ENCODE measurements at places on chromosomes 3 and 15. TPM values are rescaled to one million over a fixed set of nuclear protein-coding genes. Genes with fewer than 3 reads are reported as not detected.

GRCh38 chr3:168885028-168885427, 778.5 kb downstream of the MECOM start:
- DNase-seq, result peak; percentile 75

DNA sequence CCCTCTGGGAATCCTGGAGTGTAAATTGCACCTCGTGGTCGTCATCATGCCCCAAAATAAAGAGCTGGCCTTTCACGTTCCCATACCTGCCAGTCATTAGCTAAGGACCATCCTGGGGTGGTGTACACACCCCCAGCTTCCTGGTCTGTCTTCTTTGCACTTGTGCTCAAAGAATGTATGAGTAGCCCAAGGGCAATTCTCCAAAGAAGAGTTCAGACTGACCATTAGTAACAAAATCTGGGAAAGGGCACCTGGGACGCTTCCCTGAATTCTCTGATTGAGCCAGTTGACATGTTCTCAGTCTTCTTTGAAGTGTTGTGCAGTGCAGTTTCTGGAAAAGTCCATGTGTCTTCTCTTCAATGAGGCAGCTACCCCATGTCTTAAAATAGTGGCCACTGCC, 34.8 kb downstream of the FAM3D start:
- DNase-seq, result peak; percentile 32

DNA sequence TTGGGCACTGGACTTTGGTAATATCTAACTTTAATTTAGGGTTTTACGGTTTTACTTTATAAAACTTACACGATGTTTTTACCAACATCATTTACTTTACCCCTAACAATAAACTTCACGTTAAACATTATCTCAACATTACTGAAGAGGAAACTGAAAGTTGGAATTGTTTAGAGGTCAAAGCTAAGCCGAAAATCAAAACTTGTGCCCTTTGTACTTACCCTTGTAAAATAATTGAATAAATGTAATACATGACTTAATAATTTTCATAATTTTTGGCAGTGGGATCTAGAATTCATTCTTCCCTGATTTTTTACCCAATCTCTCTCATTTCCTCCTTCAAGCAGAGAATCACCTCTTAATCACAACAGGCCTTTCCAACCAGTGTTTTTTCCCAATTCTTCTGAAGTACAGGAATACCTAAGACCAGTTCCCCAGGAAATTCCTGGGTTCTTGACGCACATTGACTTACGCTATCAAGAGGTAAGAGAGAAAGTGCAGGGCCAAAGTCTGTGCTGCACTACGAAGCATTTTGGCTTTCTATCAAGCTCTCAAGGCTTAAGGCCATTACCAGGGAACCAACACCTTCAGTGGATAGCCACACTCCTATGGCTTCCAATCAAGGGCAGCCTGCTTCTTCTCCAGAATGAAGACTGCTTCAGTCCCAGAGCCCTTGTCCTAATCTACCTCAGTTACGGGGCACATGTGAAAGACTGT, 11.9 kb upstream of the SEMA6D start:
- DNase-seq, result no peak

GRCh38 chr15:31297575-31298456, 28.8 kb upstream of the KLF13 start:
- no peak for DNase-seq

The TGM4 gene
- not detected for polyA plus RNA-seq

The CHRFAM7A gene
- not detected for polyA plus RNA-seq

The GPR149 gene
- not detected for polyA plus RNA-seq

The LRRN1 gene
- polyA plus RNA-seq, result not detected

- DNase-seq, result peak; percentile 47
These were observed 24.9 kb upstream of the THRB start for GRCh38 chr3:24519368-24520100.

GRCh38 chr3:16658004-16658924, 53.0 kb upstream of the DAZL start:
- DNase-seq, result no peak

DNA sequence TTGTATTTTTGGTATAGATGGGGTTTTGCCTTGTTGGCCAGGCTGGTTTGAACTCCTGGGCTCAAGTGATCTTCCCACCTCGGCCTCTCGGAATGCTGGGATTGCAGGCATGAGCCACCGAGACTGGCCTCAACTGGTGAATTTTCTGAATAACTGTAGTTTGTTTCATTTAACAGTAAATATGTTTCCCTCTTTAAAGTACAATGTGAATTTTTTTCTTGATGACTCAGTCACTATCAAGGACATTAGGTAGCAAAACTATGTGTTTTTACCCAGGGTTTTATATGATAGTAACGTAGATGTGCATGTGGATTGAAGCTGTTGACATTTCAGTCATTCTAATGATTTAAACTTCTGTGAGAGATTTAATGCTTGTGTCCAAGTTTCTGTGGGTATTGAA, 40.2 kb upstream of the MAPKBP1 start:
- DNase-seq, result peak; percentile 3

DNA sequence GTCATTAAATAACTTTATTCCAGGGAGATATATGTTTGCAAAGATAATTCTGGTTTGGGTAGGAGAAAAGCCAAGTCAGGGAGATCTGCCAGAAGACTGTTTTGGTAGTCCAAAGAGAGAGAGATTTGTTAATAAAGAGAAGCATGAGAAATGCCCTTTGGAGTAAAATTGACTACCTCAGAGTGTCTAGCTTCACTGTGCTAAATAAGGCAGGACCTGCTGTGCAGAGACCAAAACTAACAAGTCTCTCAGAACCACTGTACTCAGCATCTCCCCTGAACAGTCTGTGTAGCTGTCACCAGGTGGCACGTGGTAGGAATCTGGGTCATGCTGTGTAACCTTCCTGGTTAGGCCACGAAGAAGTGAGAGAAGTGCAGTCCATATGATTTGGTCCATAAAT, 31.6 kb upstream of the SLC35G2 start:
- DNase-seq, result peak; percentile 52

The KIF15 gene
- 3.3 TPM for polyA plus RNA-seq

GRCh38 chr15:69237718-69238117, 61.0 kb upstream of the PAQR5 start:
- DNase-seq, result no peak

- DNase-seq, result no peak
These were observed 270.0 kb downstream of the GOLGA6L6 start for GRCh38 chr15:20271647-20272046.

DNA sequence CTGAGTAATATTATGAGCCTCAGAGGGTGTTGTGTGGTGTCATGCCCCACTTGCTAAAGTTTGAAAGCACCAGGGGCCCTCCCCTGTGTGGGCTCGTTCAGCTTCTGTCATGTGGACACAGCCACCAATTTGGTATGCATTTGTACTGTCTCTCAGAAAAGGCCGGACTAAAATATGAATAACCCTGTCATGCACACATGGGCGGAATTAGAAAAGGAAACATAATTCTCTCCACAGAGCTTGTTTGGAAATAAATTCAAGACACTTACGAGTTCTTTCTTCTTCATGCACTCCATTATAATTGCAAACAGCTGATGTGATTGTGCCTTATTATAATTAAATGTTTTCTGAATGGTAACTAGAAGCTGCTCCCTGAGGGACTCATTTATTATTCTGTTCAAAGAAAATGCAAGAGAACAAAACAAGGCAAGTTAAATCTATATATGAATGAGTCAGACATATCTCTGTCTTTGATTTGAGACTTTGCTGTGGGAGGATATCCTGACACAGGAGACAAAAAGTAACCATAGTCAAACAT, 39.1 kb downstream of the TRPM1 start:
- DNase-seq, result peak; percentile 36

The CFAP100 gene
- not detected for polyA plus RNA-seq

DNA sequence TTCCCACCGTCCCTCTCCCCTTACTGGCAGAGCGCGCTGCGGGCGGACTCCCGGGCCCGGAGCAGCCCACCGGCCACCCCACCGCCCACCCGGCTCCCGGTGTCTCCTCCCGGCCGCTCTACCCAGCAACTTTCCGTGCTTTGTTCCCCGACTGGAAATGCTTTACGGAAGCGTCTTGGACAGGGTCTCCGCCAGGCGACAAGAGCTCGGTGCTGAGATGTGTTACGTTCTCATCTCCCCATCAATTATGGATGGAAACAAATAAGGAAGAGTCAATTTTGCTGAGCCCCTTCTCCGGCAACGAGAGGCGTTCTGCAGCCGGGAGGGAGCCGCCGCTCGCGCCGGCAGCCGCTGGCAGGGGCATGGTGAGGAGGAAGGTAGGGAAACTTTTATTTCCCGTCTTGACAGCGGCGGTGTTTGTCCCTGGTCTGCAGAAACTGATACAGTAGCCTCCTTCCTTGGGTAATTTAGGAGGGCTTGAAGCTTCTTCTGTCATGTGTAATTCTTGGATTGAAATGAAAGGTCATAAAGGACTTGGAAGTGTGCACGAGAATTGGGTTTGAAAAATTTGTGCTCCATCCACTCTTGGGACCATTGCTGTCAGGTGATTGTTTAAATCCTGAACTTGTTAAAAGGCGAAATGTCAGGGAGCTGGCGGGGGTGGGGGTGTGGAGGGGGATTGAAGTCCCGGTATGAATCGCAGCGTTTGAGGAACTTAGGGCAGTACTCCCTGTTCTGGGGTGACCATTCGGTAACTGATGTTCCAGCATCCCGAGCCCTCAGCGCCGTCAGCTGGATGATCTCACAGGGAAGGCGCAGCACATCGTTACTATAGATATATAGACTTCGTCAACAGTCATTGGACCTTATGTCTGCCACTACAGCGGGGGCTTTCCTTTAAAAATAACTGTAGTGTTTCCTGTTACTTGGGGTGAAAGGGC, 1.5 kb downstream of the SEMA6D start:
- DNase-seq, result peak; percentile 39

GRCh38 chr3:65019443-65020055, 331.7 kb upstream of the ADAMTS9 start:
- no peak for DNase-seq

The RETNLB gene
- polyA plus RNA-seq, result not detected

The DAZL gene
- polyA plus RNA-seq, result not detected

DNA sequence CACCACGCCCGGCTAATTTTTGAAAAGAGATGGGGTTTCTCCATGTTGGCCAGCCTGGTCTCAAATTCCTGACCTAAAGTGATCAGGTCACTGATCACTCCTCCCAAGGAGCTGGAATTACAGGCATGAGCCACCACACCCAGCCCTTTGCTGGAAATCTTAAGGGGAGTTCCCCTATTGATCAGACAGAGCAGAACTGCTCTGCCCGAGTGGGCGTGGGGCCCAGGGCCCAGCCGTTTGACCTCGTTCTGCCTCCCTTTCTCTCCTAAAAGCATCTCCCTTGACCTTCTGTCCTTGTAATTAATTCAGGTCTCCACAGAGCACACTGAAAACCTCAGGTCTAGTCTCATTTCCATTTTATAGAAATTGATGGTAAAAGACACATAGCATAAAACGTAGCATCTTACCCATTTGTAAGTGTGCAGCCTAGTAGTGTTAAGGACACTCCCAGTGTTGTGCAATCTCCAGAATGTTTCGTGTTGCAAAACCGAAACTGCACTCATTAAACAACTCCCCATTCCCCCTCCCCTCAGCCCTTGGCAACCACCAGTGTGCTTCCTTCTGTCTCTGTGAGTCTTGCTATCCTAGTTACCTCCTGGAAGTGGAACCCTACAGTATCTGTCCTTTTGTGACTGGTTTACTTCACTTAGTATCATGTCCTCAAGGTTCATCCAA, 89.3 kb downstream of the SLCO3A1 start:
- peak; percentile 93 for DNase-seq

The CNTN3 gene
- polyA plus RNA-seq, result 5.6 TPM

The CFAP44 gene
- 0.63 TPM for polyA plus RNA-seq

GRCh38 chr15:55742498-55742926, 440 bp downstream of the PRTG start:
- DNase-seq, result peak; percentile 48

- no peak for DNase-seq
These were observed 74.2 kb upstream of the SATB1 start for GRCh38 chr3:18499301-18499700.

The FBXL22 gene
- polyA plus RNA-seq, result 0.65 TPM

GRCh38 chr3:25821746-25822573, 32.1 kb downstream of the OXSM start:
- DNase-seq, result no peak

The PIGBOS1 gene
- polyA plus RNA-seq, result 14.5 TPM

DNA sequence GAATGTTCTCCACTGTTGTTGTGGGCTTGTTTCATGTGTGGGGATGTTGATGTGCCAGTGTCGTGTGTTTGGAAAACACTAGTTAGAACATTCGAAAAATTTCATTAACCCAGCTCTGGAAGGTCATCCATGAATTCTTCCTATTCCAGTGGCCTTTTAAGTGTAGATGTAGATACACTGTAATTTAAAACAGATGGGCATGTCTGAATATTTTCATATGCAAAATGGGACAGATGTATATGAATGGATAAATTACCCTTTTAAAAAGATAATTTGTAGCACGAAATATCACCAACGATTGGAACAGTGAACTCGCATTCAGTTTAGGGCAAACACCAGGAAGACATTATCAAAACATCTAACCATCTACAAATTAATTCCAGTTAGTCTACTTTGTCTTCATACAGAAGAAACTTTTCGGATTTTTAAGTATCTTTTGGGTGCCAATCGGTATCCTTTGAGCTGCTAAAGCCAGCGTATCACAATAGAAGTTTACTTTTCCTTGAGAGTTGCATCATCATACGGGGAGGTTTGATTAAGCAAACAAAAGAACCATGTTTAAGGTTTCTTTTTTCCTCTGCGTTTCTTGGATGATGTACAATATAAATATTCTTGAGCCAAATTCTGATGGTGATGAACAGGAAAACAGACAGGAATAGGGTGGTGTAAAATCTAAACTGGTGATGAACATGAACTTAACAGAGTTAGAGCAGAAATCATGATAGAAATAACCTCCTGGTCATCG, 528.1 kb downstream of the FOXP1 start:
- peak; percentile 28 for DNase-seq

DNA sequence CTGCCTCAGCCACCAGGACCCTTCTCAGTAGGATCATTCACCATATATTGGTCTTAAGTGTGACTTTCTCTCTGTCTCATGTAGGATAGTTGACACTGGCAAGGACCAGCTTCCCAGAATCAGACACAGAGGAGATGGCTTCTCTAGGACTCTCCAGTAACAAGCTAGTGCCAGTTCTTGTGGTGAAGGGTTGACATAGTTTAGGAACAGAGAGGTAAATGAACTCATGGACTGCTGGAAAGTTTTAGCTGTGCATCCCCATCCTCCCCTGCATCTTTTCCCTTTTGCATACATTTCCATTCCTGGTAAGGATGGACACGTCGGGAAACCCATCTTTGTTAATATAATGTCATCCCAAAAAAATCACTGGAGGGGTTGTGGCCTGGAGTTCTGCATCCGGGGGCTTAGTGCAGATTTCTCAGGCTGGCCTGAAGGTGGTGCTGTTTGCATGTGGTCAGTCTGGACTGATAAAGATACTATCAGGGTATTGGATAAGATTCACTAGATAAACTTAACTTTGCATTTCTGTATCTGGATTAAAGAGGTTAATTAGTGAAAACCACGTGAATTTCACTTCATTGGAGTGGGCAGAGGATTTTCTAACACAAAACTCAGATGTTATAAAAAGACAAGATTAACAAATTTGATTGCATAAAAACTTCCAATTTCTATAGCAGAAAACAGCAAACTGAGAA, 110.8 kb downstream of the TBC1D2B start:
- peak; percentile 64 for DNase-seq

- DNase-seq, result no peak
These were observed 307.9 kb downstream of the CLSTN2 start for GRCh38 chr3:140242818-140243276.

GRCh38 chr3:4218456-4219226, 84.5 kb upstream of the SETMAR start:
- no peak for DNase-seq

Data from GM23248 (cell line).